Stimulated activated CD4-positive, alpha-beta T cell treated with anti-CD3 and anti-CD28 coated beads, Interleukin-4, amount 100 ng/mL, for 4 hours (primary cell): ENCODE measurements at places on chromosomes 13 and 19.

GRCh38 chr13:75416327-75417011, 65.5 kb downstream of the TBC1D4 start:
- DNase-seq, result no peak

- no peak for DNase-seq
Measured at GRCh38 chr13:110242615-110243014, 64.3 kb downstream of the COL4A1 start.

- no peak for DNase-seq
Measured at GRCh38 chr13:97258801-97259200, 36.7 kb downstream of the MBNL2 start.

DNA sequence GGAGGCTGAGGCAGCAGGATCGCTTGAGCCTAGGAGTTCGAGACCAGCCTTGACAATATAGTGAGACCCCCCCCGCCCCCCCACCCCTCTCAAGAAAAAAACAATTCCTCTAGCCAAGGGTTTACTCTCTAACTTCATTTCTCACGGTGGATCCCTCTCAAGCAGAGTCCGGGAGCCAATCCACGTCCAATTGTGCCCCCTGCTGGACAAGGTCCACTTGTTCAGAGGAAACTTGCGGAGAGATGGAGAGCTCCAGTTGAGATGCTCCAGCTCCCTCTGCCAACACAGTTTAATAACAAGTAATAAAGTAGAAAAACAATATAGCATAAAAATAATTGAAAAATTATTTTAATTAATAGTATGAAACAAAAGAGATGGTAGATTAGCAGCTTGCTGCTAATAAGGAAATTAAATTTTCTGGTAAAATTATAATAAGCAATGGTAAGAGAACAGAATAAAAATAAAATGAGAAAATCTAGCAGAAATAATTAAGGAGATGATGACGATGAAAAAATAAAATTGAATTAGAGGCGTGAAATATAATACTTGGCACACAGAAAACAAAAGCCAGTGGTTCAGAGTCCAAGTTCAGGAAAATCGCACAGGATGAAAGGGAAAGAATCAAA, 14.5 kb upstream of the SIGLEC14 start:
- DNase-seq, result peak; percentile 39

- no peak for DNase-seq
Measured at GRCh38 chr19:35905178-35905727, 2.8 kb downstream of the TYROBP start.

DNA sequence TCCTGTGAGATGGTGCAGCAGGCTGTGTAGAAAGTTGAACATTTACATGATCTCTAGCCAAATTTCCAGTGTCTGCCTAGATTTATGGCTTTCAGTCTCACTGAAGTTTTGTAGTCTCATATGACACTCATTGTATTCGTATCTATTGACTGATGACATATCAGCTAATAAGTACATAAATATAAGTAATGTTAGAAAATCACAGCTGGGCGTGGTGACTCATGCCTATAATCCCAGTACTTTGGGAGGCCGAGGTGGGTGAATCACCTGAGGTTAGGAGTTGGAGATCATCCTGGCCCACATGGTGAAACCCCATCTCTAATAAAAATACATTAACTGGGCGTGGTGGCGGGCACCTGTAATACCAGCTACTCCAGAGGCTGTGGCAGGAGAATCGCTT, 54.7 kb upstream of the HTR2A start:
- no peak for DNase-seq

DNA sequence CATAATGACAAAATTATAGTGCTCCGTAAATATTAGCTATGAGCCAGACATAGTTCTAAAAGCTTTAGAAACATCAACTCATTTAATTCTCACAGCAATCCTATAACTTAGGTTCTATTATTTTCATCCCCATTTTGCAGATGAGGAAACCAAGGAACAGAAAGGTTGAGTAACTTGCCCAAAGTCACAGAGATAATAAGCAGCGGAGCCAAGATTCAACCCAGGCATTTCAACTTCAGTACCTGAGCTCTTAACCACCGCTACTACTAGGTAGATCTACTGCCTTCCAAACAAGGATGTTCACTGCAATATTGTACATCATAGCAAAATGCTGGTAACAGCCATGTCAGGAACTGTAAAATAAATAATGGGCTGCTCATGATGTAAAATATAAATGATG, 39.9 kb downstream of the ELF1 start:
- no peak for DNase-seq

GRCh38 chr19:21022996-21023395, 2.5 kb downstream of the ZNF430 start:
- peak; percentile 17 for DNase-seq

DNA sequence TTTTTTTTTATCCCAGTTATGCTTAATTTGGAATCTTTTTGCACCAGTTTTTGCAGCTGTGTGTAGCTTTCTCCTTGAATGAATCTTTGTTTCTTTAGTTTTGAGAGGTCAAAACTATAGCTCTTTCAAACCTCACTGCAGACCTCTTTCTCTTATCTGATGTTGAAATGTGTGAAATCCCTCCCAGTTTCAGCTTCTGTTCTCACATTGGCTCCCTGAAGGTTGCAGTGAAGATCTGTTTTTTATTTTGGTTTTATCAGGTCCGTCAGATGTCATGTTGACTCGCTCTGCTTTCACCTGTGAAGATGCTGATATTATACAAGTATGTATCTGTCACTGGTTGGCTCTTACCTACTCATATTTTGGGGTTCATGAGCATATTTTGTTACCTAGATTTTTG, 372.0 kb downstream of the RFC3 start:
- no peak for DNase-seq

GRCh38 chr19:8585894-8586750, 8.9 kb upstream of the MYO1F start:
- peak; percentile 40 for DNase-seq
